ENCODE measurements at places on chromosomes 2 and 18.

DNA sequence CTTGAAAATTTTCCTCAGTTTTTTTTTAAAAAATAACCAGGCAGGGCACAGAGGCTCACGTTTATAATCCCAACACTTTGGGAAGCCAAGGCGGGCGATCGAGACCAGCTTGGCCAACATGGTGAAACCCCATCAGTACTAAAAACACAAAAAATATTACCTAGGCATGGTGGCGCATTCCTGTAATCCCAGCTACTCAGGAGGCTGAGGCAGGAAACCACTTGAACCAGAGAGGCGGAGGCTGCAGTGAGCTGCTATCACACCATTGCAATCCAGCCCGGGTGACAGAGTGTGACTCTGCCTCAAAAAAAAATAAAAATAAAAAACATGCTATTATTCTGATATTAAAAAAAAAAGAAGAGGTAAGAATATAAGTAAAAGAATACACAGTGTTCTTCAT is 191.0 kb downstream of the ZEB2 start:
- no peak for DNase-seq

DNA sequence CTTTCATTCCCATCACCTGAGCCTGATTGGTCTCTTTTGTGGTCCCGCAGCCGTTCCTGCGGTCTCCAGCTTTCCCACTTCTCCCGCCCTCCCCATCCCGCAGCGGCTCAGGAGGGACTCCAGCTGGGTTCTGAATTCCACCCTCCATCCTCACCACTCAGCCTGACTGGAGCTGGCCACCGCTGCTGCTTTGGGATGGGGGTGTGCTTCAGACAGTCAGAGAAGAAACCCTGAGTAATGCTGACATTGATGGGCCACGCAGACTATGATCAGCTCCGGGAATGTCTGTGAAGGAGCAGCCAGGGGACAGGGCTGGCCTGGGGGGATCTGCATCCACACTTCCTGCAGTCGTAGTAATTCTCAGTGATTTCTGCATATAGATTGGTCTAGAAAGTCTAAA is 45.9 kb upstream of the TXNDC2 start:
- no peak for DNase-seq

GRCh38 chr2:177767768-177768167 is 304.8 kb downstream of the PDE11A start:
- no peak for DNase-seq

DNA sequence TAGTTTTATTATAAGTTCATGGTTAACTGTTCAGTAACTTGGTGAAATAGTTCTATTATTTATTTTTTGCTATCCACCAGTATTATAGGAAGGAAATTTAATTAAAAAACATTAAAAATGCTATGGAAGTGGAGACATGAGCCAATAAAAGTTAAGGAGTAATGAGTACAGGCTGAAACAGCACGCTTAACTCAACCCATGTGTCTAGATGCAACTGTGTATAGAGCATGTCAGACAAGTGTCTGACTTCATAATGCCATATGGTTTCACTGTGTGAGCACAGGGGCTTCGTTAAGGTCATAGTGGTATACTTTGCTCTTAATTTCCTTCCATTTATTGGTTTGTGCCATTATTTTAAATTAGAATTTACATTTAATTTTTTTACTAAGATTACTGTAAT is 566.8 kb upstream of the NRP2 start:
- DNase-seq, result no peak

DNA sequence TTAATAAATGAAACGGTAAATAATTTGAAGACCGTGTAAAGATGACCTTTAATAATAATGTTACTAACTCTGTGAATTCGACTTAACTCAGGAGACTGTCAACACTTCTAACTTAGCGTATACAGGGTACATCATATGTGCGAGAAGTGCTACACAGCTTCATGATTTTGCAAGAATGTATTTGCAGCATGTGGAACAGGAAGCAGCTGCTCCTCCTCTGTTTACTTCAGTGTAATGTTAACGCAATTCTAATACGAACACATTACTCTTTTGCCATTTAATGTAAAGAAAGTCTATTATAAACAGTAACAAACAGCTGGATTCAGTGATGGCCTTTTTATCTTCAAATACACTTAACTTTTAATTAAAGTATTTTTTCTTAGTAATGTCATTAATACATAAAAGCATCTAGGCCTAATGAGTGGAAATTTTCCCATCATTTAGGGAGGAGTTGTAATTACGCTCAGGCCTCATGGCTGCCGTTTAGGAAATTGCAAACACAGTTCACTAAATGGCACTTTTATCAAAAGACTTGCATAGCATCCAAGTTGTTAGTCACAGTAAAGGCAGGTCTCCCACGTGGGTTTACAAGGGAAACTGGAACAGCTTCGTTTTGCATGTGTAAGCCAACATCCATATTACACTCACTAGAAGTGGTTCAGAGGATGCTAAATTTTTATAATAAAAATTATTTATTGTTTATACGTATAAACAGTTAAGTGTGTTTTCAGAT is 635.7 kb downstream of the FBXO15 start:
- no peak for DNase-seq

GRCh38 chr2:45543257-45543656 is 67.8 kb downstream of the SRBD1 start:
- no peak for DNase-seq

DNA sequence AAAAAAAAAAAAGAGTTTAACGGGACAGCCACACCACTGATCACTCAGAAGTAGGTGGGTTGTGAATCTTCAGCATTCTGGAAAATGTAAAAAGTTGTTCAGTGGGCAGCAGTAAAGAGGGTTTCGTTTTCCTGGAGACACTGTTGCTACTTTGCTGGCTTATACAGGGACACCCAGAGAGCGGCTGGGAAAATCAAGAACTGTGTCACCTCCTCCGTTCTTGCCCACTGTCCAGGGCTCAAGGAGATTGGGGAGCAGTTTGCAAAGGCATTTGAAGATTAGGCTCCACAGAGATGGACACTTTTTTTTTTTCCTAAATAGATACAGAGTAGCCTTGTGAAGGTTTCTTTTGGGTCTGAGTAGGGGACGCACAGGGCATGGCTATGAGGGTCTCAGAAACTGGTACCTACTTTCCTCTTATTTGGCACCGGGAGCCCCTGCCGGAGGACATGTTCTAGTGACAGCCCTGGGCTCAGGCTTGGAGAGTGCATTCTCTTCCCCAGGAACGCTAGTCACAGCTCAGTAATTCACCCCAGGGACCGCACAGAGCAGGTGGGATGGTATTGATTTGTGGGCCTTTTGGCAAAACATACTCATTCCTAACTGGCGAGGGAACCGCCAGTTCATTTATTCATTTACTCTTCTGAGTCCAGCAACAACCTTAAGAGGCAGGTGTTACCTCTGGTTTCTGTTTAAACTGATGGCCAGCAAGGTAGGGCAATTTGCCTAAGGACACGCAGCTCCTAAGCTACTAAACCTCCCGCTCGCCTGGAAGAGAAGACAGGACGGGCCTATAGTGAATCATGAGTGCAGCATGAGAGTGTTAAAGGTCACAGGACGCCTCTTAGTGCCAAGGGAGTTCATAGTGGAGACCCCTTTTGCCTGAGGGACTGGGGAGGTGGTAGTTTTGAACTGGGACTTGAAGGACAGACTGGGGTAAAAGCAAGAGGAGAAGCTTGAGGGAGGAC is 53.1 kb downstream of the HPCAL1 start:
- no peak for DNase-seq

GRCh38 chr2:8796315-8796848 is 41.0 kb downstream of the KIDINS220 start:
- no peak for DNase-seq

GRCh38 chr2:238518172-238518820 is 91.6 kb downstream of the ASB1 start:
- no peak for DNase-seq

GRCh38 chr18:47260120-47260923 is 8.9 kb upstream of the SKOR2 start:
- DNase-seq, result no peak

DNA sequence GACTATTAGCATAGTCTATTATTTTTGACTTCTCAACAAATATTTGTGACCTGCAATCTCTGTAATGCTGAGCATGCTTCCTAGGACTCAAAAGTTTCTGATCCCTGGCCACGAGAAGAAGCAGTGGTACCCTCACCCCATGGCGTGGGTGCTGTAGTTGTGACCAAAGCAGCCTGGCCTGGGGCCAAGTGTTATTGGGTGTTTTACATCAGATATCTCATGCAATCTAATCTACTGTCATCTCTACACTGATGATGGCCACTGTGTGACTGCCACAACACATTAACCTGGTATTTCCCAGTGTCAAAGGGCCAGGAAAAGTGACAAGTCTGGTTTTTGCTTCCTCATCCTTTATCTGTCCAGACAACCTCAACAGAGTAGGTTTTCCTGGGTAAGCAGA is 80.8 kb upstream of the WIPF1 start:
- no peak for DNase-seq

DNA sequence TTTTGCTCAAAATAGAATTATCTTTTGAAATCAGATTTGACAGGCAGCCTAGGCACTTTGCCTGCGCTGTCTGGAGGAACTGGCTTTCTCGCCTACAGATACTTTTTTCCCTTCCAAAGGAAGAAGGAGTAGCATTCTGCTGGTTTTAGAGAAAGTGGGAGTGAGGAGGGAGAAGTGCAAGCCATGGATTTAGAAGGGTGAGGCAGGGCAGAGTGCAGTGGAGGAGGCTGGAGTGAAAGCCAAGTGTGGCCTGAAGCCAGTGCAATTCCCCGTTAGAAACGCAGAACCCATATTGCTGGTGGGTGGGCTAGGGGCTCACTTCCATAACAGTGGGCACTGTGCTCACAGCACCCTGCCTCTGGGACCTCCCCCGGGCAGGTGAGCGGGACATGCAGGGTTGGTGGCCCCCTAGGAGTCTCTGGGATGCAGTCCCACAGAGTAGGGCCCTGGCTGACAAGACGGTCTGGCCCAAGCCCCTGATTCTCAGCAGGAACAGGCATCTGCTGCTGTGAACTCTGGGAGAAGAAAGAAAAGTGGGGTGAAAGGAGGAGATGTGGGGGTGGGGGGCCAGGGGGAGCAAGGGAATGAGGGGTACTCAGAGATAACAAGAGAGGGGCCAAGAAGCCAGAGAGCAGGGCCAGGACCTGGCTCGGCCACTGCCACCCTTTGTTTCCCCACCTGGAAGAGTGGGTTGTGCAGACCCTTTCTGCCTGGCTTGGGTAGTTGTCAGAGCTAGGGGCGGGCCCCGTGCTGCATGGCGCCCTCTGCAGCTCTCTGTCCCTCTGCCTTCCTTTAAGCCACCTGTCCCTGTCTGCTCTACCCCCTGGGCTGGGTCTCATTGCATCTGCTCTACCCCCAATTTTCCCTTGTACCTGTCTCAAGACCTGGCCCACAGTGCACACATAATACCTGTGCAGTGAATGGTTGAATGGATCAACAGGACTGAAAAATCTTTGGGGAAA is 273.5 kb upstream of the HS6ST1 start:
- DNase-seq, result no peak

- DNase-seq, result no peak
Measured at GRCh38 chr2:205166745-205167144, 515.6 kb upstream of the NRP2 start.

- no peak for DNase-seq
Measured at GRCh38 chr2:54638103-54638502, 85.4 kb upstream of the EML6 start.

- no peak for DNase-seq
Measured at GRCh38 chr2:3827673-3828575, 124.5 kb downstream of the DCDC2C start.

DNA sequence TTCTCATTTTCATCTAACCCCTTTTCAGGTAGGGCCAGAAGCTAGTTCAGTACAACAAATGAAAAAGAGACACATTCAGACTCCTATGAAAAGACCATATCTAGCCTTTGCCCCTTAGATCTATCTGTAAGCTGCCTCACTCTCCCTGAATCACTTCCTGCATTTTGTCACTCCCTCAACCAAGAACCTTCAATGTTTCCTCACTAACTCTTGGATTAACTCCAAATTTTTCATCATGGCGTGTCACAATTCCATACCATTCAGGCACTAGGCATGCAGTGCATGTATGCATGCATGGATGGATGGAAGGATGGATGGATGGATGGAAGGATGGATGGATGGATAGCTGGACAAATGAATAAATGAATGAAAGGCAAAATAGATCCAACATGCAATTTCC is 356.9 kb downstream of the TNS1 start:
- DNase-seq, result no peak

GRCh38 chr2:53827398-53828175 is 32.2 kb downstream of the GPR75 start:
- no peak for DNase-seq

GRCh38 chr2:54038835-54039234 is 68.0 kb upstream of the PSME4 start:
- no peak for DNase-seq

GRCh38 chr18:44590956-44591670 is 89.6 kb upstream of the SETBP1 start:
- no peak for DNase-seq

- no peak for DNase-seq
Measured at GRCh38 chr2:196563876-196564275, 75.6 kb upstream of the CCDC150 start.

DNA sequence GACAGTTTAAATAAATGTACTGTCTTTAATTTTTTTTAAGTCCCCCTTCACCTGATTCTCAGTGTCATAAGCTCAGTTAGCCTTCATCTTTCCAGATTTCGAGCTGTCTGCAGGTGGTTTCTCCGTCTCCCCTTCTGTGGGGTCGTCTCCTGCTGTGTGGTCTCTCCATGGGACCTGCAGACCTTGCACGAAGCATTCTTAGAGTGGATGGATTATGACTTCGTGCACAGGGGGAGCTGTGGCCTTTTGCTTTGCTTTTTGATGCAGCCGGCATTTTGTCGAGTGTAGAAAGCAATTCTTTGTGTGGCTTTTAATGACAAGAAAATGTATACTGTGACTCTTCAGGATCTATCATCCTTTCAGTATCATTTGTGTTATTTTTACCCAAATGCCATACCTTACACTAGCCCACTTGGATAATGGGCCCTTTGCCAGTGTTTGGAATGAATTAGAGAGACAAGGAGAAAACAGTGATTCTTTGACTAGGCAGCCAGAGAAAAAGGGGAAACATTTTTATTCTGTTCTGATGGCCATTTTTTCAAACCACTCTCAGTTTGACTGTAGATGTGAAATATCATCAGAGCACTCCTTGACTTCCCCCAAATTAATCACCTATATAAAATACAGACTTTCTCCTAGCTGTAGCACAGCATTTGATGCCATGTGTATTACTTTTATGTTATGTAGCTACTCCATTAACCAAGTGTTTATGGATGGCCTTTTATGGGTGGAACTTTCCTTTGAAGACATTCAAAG is 54.3 kb downstream of the ITGA6 start:
- DNase-seq, result no peak

- DNase-seq, result no peak
Measured at GRCh38 chr18:41543815-41544214, 411.2 kb upstream of the PIK3C3 start.

- no peak for DNase-seq
Measured at GRCh38 chr18:5388896-5389295, 93.4 kb upstream of the ZBTB14 start.

- DNase-seq, result no peak
Measured at GRCh38 chr2:232361646-232362045, 16.9 kb upstream of the ALPP start.

DNA sequence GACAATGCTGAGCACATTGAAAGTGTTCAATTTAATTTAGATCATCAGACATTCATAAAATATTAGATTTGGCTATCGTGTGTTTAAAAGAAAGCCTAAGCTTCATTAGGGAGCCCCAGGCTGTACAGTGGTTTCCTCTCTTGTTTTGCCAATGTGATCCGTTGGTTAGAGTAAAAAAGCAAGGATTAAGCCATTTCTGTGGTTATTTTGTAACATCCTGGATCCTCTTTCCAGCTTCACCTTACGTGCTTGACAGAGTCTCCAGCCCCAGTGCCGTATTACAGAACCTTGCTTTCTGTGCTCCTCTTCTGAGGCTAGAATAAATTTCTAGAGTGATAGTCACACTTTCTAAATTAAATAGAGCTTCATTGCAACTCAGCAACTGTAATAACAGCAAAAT is 289.3 kb upstream of the LINC00305 start:
- no peak for DNase-seq

All from T1000 (cell line).